ENCODE measurements at places on chromosomes 13 and 19.

- no peak for DNase-seq
Measured at GRCh38 chr19:51341976-51342580, at the start of gene VSIG10L. VSIG10L (minus strand) TSS chr19:51342139; CDS start chr19:51342124, 15 bp downstream.

GRCh38 chr13:93230261-93230855 is 3.8 kb downstream of the GPC6 start:
- no peak for DNase-seq

DNA sequence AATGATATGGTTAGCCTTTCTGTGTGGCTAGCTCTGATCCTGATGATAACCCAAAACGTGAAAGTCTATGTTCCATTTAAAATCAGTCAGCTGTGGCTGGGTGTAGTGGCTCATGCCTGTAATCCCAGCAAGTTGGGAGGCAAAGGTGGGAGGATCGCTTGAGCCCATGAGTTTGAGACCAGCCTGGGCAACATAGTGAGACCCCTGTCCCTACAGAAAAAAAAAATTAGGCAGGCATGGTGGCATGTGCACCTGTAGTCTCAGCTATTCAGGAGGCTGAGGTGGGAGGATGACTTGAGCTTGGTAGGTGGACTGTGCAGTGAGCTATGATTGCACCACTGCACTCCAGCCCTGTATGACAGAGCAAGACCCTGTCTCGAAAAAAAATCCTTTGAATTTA is 1.1 kb upstream of the EID2B start:
- no peak for DNase-seq

- DNase-seq: no peak
Measured at GRCh38 chr19:33701565-33701964, 79.8 kb downstream of the CHST8 start.

DNA sequence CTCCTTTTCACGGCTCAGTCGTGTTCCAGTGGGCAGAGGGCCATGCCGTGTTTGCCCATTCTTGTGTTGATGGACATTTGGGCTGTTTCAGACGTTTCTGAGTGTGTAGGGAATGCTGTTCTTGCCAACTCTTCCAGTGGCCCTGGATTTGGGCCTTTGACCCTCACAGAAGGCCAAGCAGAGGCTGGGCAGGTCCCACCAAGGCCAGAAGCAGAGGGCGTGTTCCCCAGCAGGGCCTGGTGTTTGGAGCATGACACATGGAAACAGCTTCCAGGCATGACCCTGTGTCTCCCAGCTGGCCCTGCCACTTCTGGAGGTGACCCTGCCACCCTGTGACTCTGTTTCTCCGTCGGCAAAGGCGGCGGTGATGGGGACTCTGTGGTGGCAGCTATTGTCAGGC is 35.9 kb downstream of the EFNA2 start:
- DNase-seq: no peak

DNA sequence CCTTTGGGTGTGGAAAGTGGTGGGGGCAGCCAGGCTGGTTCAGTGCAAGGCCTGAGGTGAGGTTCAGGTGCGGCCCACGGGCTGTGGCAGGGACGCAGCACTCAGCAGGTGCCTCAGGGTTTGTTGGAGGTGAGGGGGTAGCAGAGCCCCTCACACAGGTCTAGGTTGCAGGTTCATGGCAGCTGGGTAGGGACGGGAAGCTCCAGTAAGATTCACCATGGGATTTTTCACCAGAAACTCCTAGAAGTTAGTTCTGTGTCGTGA is 14.0 kb downstream of the MCF2L start:
- DNase-seq: no peak

- DNase-seq: no peak
Measured at GRCh38 chr13:50236898-50237318, 221.7 kb downstream of the KCNRG start.

DNA sequence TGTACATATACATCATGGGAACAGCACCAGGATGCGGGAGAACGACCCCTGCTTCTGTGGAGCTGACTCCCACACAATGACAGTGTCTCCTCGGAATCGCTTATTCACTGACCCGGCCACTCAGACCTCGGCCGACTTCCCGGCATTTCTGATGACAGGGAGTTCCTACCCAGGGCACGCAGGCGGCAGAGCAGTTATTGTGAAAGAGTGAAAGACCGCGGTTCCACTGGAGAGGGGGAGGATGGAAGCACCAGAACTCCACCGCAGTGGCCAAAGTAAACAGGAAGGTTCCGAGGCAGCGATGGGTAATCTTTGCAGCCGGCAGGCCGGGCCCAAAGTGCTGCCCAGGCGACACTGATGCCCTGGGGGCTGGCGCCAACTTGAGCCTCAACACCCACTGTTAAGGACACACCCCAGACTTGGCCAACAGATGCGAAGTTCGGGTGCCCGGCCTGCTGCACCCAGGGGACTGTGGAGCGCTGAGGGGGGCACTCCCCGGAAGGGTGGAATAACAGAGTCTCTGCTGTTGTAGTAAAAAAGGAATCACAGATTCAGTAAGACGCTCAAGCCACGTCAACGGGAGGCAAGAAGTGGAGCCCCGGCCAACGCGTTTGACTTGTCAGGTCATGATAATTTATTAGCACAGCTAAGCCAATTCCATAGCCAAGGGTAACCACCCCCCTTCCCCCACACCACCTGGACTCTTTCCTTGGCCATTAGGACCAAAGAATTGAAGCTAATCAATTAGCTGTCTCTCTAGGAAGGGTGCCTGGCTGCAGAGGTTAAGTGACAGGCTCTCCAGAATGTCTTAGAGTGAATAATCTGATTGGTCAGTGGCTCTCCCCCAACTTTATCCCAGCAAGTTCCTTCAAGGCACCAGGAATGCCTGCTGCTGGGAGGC is 5.8 kb downstream of the MLLT1 start:
- no peak for DNase-seq

- no peak for DNase-seq
Measured at GRCh38 chr13:69487576-69487975, 620.0 kb upstream of the ATXN8OS start.

DNA sequence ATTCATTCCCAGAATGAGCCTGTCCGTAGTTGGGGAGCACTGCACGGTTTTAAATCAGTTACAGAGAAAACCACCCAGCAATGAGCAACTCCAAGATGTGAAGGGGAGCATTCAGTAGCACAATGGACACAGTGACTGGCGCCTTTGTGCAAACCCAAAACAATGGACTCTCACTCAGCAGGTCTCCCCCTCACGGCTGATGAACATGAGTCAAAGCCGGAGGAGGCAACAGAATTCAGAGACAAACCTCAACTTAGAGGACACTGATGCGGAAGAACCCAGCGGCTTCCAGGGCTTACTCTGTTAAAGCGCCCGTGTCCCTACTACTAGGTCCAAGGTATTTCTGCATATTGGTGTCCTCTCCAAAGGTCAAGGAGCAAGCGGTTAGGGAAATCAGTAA is 17.7 kb downstream of the PLEKHF1 start:
- DNase-seq: no peak

DNA sequence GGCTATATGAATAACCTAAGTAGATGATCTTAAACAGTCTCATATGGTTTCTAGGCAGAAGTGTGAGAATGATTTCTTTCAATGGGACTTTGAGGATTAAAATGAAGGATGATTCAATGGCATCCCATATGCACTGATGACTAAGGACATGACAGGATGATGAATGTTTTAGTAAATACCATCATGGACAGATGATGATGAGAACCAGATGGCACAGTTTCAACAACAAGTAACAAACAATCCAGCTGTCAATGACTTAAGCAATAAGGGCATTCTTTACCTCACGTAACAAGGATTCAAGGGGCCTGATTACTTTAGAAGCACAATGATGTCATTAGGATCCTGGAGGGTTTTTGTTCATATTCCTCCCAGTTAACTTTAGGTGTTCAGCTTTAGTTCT is 2678.4 kb downstream of the PCDH9 start:
- no peak for DNase-seq

GRCh38 chr13:47158593-47158992 is 261.7 kb upstream of the HTR2A start:
- no peak for DNase-seq

DNA sequence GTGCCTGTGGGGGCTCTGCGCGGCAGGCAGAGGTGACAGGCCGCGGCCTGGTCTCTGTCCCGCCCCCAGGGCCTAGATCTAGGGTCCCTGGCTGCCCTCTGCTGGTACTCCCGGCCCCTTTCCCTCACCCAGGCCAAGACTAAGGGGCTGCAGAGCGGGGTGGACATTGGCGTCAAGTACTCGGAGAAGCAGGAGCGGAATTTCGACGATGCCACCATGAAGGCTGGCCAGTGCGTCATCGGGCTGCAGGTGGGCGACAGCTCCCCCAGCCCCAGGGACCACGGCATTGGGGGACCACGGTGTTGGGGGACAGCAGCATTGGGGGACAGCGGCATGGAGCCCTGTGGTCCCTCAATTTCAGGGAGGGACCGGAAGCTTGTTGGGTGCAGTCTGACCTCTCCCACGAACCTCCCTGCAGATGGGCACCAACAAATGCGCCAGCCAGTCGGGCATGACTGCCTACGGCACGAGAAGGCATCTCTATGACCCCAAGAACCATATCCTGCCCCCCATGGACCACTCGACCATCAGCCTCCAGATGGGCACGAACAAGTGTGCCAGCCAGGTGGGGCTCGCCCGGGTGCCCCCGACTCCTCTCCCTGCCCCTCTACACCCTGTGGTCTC is 3.8 kb upstream of the ABCA7 start:
- no peak for DNase-seq

DNA sequence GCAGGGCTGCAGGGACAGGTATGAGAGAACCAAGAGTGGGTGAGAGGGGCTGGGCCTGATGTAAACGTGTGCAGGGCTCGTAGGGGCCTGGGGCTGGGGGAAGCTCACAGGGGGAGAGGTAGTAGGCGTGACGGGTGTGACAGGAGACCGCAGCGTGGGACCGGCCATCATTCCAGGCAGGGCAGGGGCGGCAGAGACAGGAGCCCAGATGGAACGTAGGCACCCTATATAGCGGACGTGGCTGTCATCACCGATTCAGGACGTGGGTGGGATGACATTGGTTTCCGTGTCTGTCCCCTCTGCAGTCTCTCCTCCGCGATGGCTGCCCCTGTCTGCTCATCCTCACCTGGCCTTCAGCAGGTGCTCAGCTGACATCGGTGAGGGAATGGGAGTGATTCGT is 48.4 kb downstream of the IER2 start:
- DNase-seq: no peak

GRCh38 chr19:18613589-18614234 is 1.0 kb downstream of the TMEM59L start:
- DNase-seq: no peak

- DNase-seq: no peak
Measured at GRCh38 chr19:14073925-14074838, 1.6 kb downstream of the MISP3 start.

DNA sequence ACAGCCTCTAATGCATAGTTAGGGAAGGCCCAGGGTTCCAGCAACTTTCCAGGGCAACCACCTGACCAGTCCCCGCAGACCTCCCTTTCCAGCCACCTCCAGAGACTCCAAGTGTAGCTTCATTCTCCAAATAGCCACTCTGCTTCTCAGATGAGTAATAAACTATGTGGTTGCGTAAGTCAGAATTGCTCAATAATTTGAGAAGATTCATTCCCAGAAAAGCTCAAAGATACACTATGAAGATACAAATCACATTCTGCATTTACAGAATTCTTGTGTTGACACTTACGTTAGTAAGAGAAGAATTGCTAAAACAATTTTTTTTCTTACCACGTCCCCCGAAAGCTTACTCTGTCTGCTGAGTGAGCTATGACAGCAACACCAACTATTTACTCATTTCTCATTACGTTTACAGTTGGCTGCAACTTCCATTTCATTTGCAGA is 8.2 kb upstream of the LATS2 start:
- DNase-seq: no peak

- DNase-seq: no peak
Measured at GRCh38 chr13:38804061-38804460, 117.2 kb downstream of the FREM2 start.

DNA sequence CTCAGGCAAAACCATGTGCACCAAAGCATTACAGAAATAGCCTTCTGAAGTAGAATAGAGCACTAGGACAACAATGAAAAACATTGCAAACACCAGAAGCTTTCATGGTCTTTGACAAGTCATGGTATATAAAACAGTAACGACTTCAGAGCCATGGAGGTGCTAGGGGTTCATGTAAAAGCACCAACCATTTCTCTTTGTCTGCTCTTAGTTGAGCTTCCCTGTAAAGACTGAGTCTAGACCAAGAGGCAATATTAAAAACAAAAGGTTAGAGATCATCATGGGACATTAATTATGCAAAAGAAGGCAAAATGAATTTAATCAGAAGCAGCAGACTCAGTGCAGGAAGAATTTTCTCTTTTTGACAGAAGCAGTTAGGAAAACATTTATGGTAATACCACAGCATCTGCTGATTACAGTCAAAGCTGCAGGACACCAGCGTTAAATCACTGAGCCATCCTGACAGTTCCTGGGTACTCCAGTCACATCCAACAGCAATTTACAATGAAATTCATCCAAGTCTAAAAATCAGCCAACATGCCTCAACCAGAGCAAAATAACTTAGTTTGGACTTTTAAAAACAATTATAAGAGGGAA is 476.8 kb downstream of the DIAPH3 start:
- DNase-seq: no peak

GRCh38 chr19:13149628-13150186 is 468 bp downstream of the STX10 start:
- DNase-seq: peak; percentile 46

GRCh38 chr19:55179606-55180484 is at the start of gene SYT5:
SYT5 (minus strand) TSS chr19:55180289; CDS start chr19:55179041, 1,248 bp downstream.
- DNase-seq: no peak

DNA sequence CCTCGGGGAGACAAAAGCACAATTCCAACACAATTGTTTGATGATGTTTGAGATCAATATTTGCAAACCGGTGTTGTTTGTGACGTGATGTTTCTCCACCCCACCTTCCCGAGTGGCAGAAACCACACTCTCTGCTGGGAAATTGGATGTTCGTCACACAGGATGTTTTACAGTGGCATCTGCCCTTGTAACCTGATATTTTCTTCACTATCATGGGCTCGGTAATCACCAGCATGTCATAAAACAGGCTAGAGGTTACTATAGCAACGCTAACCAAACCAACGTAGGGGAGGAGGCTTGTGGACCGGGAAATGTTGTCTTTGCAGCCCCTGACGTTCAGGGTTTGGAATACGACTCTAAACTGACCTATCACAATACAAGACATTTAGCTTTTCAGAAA is 454.5 kb downstream of the IRS2 start:
- no peak for DNase-seq

- DNase-seq: no peak
Measured at GRCh38 chr13:93922063-93922855, 557.2 kb downstream of the DCT start.

GRCh38 chr19:4174895-4175668 is 7.3 kb downstream of the SIRT6 start:
- DNase-seq: no peak

Measured in Kasumi-1 (cell line).